ENCODE measurements at places on chromosomes 16 and 17.

- DNase-seq: no peak
Measured at GRCh38 chr16:58128181-58128631, 975 bp downstream of the CFAP20 start.

GRCh38 chr17:4038076-4038475, 73.8 kb upstream of the ATP2A3 start:
- no peak for DNase-seq

DNA sequence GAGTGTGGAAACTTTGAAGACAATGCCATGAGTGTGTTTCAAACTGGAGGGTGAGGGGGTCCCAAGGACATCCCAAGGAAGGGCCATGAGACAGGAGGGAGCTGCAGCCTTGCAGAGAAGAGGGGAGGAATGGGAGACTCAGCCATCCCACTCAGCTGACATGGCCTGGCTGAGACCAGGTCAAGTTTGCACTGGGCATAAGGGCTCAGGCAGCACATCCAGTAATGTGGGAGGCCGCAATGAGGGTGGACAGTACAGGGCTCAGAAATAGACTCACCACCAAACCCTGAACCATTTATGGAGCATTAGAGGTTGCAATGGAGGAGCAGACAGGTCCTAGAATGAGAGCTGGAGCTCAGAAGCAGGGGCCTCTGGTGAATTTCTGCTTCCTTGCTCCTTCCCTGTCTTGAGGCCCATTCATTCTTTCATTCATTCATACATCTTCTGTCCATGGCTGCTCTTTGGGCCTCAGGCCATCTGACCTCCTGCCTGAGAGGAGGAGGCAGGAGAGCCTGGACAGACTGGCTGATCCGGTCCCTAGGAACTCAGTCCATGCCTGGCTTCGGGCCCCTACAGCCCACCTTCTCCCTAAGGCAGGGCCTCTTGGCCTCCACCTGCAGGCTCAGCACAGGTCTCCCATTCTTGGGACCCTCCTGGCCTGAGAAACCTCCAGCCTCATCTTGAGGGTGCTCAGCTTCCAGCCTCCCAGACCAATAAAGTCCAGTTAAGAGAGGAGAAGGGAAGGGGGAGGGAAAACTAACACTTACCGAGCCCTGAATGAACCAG, 70.5 kb upstream of the CDH5 start:
- DNase-seq: no peak

DNA sequence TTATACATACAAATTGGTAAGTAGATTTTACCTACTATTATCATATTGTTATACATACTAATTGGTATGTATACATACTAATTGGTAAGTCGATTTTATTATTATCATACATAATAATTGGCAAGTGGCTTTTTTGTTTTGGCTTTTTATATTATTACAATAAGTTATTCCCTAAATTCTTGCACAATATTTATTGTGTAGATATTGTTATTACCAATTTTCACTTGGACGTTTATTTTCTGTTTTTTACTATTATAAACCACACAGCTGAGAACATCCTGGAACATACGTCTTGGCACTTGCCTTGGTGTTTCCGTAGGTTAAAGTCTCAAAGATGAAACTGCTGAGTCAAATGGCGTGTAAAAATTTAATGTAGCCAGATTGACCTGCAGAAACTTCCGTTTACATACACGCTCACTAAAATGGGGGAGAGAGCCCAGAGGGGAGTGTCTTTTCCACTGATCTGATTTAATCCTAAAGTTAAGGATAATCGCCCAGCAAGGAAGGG, 18.9 kb downstream of the GNGT2 start:
- DNase-seq: peak; percentile 27

GRCh38 chr16:2470234-2470601, 879 bp upstream of the NTN3 start:
- DNase-seq: no peak

DNA sequence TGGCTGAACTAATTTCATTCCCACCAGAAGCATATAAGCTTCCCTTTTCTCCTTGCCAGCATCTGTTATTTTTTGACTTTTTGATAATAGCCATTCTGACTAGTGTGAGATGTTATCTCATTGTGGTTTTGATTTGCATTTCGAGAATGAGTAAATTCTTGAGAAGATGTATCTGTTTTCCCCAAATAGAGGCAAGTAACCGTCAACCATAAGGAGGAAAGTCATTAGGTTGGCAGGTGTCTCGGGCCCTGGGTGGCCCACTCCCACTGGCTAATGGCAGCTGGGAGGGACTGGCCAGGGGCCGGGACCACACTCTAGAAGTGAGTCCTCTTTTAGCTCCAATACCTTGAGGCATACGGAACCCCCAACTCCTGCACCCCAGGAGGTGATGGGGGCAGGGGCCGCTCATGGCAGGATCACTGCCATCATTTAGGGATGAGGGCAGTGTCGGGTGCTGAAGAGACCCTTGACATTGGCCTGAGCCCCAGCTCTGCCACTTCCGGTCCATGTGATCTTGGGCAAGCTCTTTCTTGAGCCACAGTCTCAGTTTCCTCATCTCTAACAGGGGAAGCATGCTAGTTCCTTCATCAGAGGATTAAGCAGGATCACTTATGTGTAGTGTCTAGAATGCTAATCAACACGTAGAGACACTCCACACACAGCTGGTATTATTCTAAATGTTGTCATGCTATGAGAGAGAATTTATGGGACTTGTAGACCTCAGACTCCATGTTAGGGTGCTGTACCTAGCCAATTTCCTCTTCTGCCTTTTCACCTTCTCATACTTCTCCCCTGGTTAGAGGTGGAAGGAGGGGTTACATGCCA, 44.3 kb downstream of the RGS9 start:
- DNase-seq: peak; percentile 68

- DNase-seq: no peak
Measured at GRCh38 chr16:57194512-57194911, 8.4 kb downstream of the RSPRY1 start.

GRCh38 chr16:16924613-16925012, 545.7 kb downstream of the NPIPA7 start:
- DNase-seq: no peak

- DNase-seq: no peak
Measured at GRCh38 chr17:72624652-72625051, 467.8 kb downstream of the SLC39A11 start.

- no peak for DNase-seq
Measured at GRCh38 chr16:66204756-66205155, 161.7 kb upstream of the CDH5 start.
